ENCODE measurements at places on chromosomes 4 and X. TPM values are rescaled to one million over a fixed set of nuclear protein-coding genes. Genes with fewer than 3 reads are reported as not detected.

- DNase-seq: no peak
Observed at GRCh38 chrX:150184491-150184890, 178.6 kb upstream of the MAMLD1 start.

DNA sequence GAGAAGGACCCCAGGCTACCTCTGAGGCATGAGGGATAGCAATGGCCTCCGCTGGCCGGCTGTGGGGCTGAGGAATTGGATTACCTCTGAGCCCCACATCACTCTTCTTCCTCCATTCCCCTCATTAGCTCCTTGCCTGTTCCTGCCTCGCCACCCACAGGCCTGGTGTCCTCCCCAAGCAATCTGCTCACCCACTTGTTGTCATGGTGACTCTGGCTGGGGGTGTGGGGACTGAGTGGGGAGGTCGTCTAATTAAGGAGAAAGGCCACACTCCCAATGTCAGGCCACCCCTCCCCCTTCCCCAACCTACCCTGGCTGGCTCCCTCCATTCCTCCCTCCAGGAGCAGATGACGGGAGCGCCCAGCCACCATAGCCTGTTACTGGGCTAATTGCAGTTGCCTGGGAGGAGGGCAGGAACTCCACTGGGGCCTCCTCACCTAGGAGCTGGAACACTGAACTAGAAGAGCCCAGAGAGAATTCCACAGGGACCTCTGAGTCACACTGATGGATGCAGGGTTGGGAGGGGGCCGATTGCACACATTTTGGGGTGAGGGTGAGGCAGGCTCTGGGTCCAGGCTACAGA is 20.7 kb downstream of the NALF2 start:
- no peak for DNase-seq

ADRA2C gene
- total RNA-seq: 2.2 TPM

N4BP2 gene
- total RNA-seq: 8.7 TPM

CXorf58 gene
- not detected for total RNA-seq

GRCh38 chrX:41737065-41737464 is 13.1 kb downstream of the GPR82 start:
- DNase-seq: no peak

GRCh38 chr4:90227177-90227576 is 100.0 kb downstream of the CCSER1 start:
- DNase-seq: no peak

- peak; percentile 71 for DNase-seq
Observed at GRCh38 chr4:151690164-151690870, 70.5 kb downstream of the GATB start.

GRCh38 chrX:140983730-140984129 is 18.7 kb upstream of the SPANXB1 start:
- no peak for DNase-seq

CHM gene
- 25.4 TPM for total RNA-seq

DNA sequence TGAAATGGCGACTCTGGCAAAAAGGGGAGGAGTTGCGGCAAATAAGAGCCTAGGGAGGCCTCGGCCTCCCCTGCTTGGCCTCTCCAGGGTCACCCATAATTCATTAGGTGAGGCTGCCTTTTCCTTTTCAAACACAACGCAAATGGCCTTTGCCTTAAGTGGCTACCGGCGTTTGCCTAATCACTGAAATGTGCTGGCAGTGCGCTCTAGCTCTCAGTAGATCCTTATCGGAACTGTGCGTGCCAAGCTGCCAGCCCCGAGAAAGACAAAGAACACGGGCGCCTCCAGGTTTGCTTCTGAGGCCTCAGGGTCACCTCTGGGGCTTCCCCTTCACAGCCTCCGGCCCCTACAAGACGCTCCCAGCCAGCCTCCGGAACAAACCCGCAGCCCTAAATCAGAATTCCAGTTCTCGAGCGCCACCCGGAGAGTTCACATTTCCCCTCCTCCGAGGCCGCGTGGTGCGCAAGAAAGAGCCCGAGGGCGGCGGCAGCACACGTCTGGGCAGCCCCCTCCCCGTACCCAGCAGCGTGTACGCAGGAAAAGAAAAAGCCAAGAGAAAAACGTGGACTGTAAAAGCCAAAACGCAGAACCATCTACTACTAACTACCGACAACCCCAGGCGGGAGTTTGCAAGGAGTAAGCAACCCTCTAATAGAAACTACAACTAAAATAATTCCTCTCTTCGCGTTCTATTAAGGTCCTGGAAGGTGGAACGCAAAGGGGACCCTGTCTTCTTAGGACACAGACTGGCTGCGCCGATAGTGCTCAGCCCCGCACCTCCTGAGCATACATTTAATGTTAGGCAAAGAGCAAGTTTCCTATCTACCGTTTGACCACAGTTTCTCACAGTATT is 76.5 kb upstream of the BCOR start:
- DNase-seq: peak; percentile 25

DNA sequence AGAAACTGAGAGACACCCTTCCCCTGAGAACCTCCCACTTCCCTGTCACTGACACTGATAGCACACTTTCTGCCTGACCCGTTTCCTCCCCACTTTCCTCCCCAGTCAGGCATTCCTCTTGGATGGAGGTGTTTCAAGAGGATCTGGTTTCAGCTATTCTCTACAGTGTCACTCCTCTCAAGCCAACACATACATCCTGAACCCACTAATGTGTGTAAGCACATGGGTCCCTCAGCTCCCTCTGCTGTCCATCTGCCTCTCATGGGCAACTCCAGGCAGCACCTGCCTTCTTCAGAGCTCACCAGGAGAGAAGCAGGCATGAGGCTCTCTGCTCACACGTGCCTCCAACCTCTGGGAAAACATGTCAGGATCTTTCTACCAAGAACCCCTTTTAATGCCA is 207.6 kb downstream of the NAF1 start:
- peak; percentile 6 for DNase-seq

HMGB3 gene
- total RNA-seq: 14.7 TPM

TMEM35A gene
- 1.9 TPM for total RNA-seq

RHOXF2 gene
- total RNA-seq: 0.32 TPM

DNA sequence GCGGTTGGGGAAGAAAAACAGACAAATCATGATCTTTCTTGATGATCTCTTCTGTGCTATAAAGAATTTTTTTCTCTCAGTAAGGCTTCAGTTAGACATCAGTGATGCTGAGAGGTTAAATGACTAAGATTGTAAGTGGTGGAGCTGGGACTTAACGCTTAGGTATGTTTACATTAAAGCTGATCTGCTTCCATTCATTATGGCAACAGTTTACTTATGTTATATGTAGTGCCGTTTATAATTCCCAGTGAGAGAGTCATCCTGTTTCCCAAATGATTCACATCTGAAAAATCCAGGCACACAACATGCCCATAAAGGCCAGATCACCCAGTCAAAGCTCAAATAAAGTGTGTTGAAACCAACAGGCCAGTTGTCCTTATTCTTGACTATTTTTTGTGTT is 50.1 kb downstream of the CENPVL3 start:
- peak; percentile 83 for DNase-seq

- DNase-seq: no peak
Observed at GRCh38 chrX:141652286-141652685, 46.3 kb downstream of the SPANXD start.

- no peak for DNase-seq
Observed at GRCh38 chr4:73648478-73648877, 28.2 kb upstream of the RASSF6 start.

GRCh38 chr4:128835498-128836222 is 26.2 kb downstream of the JADE1 start:
- DNase-seq: no peak

GRCh38 chr4:7503559-7504249 is 69.0 kb upstream of the PSAPL1 start:
- no peak for DNase-seq

DNA sequence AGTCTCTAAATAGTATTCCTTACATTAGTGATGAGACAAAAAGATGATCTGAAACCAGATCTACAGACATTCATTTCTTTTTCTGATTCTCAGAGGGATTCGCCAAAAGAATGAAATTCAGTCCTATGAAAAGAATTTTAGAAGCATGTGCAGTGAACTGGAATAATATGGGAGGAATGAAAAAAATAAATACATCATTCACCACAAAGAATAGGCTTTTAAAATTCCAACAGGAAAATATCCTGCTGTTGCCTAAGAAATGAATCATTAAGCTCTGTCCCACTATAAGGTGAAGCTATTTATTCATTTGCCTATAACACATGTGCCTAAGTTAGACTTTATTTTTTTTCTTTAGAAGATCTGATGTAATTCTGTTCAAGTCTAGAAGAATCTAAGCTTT is 165.9 kb downstream of the IL15 start:
- DNase-seq: peak; percentile 14

GRCh38 chr4:184937030-184937710 is 81.1 kb upstream of the HELT start:
- DNase-seq: no peak

GRCh38 chrX:43861750-43862149 is 20.5 kb downstream of the MAOB start:
- no peak for DNase-seq

DNA sequence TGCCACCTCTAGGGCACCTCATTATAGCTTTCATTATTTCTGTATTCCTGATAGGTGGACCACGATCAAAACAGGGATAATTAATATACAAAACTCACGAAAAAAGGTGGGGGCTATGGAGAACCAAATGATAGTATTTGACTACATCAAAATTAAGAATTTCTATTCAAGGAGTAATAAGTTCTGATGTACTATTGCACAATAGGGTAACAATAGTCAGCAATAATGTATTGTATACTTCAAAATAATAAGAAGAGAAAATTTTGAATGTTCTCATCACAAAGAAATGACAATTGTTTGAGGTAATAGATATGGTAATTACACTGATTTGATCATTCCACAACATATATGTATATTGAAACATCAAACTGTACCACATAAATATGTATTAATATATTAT is 327.3 kb upstream of the TRAM1L1 start:
- DNase-seq: no peak

GRCh38 chr4:15376145-15376544 is 51.7 kb upstream of the C1QTNF7 start:
- DNase-seq: peak; percentile 23

OPRPN gene
- not detected for total RNA-seq

DNA sequence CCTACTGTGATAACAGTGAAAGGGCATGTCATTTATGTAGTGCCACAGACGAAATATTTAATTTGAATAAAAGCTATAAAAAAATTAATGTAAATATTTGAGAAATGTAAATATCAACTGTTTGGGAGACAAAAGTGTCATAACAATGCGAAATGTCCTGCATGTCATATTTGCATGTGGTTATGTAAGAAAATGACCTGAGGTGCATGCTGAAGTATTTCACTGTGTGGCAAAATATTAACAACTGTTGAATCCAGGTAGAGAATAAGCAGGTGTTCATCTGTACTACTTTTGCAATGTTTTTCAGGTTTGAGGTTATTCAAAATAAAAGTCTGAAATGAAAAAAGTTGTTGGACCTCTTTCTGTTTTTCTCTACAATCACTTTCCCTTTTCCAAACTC is 30.9 kb downstream of the PROM1 start:
- no peak for DNase-seq

GRCh38 chr4:147958489-147959065 is 226.7 kb downstream of the ARHGAP10 start:
- no peak for DNase-seq

- DNase-seq: no peak
Observed at GRCh38 chr4:20538905-20539304, 161.4 kb upstream of the PACRGL start.

GRCh38 chr4:13928214-13928613 is 300.7 kb upstream of the BOD1L1 start:
- no peak for DNase-seq

GRCh38 chr4:137519406-137519805 is 12.9 kb downstream of the PCDH18 start:
- no peak for DNase-seq

DNA sequence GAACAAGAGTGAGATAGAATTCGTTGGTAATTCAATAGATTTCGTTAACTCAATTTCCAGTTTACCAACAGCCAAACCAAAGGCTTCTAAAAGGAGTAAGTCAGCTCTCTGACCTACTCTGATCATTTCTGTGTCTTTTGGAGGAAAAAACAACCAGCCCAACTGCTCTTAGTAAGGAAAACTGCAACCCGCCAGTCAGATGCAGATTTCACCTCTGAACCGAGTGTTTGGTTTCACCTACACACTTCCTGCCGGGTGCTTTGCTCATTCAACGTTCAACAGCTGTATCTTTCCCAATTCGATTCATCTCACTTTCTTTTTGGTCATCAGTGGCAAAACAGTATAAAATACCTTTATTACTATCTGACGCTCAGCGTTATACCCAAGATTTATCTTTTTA is 24.5 kb downstream of the TMSB4X start:
- no peak for DNase-seq

GUCY1A1 gene
- total RNA-seq: 0.43 TPM

TLR7 gene
- total RNA-seq: not detected

- DNase-seq: no peak
Observed at GRCh38 chr4:40684404-40684803, 54.7 kb upstream of the RBM47 start.

NPY1R gene
- total RNA-seq: 1.6 TPM

FAM184B gene
- not detected for total RNA-seq

DNA sequence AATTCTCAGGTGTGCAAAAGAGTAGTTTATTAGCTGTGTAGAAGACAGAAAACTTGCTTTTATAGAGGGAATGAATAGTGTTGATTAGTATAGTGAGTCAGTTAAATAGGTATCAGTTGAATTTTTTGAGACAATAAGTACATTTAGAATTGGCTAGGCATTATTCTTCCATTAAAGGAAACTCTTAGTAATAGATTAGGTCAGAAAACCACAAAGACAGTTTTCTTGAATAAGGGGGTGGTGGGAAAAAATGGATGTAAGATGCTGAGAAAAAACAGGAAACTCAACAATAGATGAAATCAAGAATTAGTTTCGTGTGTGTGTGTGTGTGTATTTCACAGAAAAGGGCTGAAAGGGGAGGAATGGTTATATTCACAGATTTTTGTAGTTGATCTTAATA is 16.8 kb downstream of the CD38 start:
- DNase-seq: no peak

GRCh38 chr4:28073860-28074555 is 1213.4 kb downstream of the STIM2 start:
- DNase-seq: no peak

HPSE gene
- 0.43 TPM for total RNA-seq

DNA sequence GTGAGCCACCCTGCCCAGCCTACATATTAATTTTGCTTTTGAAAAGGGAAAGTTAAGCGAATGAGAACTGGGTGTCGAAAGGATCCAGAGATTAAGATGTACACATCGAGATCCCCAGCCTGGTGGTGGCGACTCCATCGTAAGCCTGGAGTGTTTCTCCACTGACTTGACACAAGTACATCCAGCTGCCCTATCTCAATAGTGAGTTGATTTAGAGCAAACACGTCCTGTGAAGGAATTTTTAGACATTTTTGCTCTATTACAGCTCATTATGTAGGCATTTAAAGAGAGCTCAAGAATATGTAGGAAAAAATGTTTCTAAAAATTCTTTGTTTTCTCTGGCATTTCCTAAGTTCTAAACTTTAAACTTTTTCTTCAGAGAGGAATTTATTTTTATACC is 11.7 kb upstream of the CLDN34 start:
- peak; percentile 51 for DNase-seq
